T47D (cell line): ENCODE measurements at places on chromosomes 1 and 21.

DNA sequence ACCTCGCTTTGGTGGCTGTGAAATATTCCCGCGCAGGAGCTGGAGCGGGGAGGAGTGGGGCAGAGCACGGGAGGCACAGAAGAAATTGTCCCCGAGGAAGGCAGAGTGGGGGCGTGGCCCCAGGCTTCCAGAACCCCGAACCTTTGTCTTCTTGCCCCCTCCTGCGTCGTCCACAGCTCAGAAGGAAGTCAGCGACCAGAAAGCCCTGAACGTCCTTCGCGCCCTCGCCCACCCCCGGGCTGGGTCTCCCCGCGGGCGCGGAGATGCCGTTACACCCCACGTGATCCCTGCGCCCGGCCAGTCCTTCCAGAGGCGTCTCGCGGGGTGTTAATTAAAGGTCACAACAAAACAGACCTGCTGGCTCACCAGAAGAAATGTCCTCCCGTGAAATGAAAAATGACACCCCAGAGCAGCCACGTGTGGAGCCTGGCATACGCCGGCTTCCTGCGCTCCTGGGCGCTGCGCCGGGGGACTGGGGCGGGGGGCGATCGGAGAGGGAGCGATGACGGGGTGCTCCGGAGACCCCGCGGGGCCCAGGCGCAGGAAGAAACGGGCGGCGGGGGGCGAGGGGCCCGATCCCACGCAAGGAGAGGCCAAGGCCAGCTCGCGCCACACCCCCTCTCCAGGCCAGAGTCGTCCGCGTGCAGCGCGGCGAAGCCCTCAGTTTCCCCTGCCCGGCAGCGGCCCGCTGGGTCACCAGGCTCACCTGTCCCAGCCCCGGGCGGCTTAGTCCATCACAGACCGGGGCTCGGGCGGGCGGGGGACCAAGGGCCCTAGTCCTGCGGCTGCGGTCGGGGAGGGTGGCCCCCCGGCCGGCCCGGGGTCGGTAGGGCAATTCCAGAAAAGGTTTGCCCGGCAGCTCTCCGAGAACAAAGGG is 995 bp upstream of the KIF26B start:
- peak; percentile 44 for DNase-seq

- peak; percentile 67 for DNase-seq
Measured at GRCh38 chr21:30083225-30083945, 83.2 kb downstream of the CLDN17 start.

- no peak for DNase-seq
Measured at GRCh38 chr1:205064301-205064700, 20.0 kb downstream of the TMEM81 start.

GRCh38 chr1:10431070-10431730 is 967 bp downstream of the CENPS start:
- peak; percentile 14 for DNase-seq

DNA sequence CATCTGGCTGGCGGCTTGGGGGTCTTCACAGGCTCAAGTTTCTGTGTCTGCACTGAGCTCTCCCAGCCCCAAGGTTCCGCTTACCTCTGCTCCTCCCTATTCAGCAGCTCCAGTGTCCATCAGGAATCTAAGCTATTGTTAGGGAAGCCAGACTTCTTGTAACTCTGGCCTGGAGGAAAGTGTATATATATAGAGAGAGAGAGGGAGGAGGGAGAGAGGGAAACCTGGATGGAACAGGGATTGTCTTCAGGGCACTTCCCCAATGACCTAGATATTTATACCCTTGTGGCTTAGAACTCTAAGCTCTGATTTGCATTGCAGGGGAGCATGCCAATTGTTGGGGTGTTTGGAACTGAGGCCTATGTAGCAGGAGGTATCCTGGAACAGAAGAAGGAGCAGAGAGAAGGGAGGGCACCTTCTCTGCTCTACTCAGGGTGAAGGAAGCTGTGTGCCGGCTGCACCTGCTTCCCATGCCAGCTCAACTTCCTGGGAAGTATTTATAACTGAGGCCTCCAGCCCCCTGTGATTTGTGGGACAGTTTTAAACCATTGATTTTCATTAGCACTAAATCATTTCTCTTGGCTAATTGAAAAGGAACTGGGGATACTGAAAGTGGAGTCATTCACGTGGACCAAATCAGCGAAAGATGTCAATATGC is 70.9 kb downstream of the NAV1 start:
- DNase-seq, result no peak

GRCh38 chr1:17485281-17485680 is 45.8 kb upstream of the RCC2 start:
- DNase-seq, result peak; percentile 54

GRCh38 chr1:75438355-75438754 is 172.6 kb downstream of the SLC44A5 start:
- DNase-seq, result no peak

GRCh38 chr1:213676736-213677135 is 311.0 kb upstream of the PROX1 start:
- DNase-seq, result no peak

- no peak for DNase-seq
Measured at GRCh38 chr1:204673909-204674649, 11.5 kb downstream of the LRRN2 start.
